ENCODE measurements at places on chromosomes 12 and 14.

- no peak for DNase-seq
These were observed 152.1 kb downstream of the ADGRD1 start for GRCh38 chr12:131105736-131106348.

DNA sequence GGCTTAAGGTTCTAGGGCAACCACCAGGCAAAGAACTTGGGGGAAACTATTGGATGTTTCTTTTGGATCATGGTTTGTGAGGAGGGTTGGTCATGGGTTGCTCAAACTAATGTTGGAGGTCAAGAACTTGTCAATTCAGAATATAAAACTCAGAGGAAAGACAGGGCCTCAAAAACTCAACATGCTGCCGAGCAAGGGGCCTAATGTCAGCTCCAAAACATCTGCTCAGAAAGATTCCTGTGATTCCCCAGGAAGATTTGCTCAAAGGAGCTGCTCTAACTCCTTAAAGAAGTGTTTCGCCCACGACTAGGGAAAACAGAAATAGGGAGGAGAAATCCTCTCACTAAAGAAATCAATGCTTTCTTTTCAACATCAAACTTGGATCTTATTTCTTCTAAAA lies 3.7 kb upstream of the IGF1 start:
- no peak for DNase-seq

DNA sequence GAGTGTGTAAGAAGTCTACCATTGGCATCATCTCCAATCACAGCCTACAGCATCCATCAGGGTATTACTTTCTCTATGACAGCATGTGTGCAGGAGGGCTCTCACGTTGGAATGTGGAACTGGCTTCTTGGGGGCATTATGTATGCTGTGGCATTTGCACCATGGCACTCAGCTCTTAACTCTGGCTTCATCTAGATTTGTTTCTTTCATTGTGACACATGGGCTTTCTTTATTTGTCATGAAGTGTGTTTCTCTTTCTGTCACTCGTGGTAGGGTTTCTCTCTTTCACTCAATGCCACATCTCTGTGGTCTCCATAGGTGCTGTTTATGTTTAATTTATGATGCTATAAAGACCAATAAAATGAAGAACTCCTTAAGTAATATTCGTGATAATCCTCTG lies 191.2 kb upstream of the GARIN2 start:
- DNase-seq = no peak

- no peak for DNase-seq
These were observed 37.8 kb downstream of the TNFAIP2 start for GRCh38 chr14:103161054-103161397.

DNA sequence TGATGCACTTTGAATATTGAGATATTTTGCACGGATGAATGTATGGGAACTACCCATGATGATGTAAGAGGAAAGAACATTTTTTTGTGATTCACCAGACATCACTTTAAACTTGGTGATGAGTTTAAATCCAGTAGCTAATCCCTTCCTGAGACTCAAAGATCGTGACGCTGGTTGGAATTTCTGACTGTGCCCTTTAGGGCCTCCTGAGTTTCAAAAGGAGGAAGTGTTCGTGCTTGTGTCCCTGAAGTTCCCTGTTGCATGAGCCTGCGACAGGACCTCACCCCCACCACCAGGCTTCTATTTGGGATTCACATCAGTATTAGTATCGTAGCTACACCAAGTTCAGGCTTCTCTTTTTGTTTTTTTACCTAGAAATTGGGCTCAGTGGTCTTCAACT lies 18.6 kb upstream of the RIN3 start:
- no peak for DNase-seq

DNA sequence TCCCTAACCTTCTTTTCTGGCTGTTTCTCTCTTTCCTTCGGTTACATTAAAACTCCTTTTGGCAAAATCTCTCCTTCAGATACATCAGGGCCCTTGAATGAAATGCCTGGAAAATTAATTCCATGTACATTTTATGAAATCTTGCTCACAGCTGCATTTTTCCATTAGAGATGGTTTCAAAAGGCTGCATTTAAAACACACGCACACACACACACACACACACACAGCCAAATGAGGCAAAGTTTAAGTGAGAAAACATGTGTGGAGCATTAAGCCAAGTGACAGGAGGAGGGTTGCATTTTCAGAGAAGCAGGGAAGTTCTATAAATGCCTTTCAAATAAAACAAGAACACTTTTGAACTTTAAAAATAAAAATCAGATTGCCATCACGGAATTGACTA lies 216.4 kb downstream of the LRIG3 start:
- DNase-seq = no peak

Data from GM10248 (cell line).